ENCODE measurements at places on chromosomes 7 and 10.

DNA sequence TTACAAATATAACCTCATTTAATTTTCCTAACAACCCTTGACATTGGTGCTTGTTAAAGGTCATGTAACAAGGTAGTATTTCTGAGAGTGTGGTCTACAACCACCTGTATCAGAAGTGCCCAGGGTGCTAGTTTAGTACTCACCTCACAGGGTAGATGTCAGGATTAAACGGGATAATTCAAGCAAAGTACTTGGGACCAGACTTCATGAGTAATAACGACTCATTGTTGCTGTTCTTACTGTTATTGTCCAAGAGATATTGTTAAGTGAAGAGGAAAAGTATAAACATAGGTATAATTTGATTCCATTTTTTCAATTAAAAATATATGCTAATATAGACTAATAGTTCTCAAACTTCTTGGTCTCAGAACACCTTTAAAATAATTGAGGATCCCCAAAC, 179.3 kb downstream of the WNT2 start:
- no peak for DNase-seq

DNA sequence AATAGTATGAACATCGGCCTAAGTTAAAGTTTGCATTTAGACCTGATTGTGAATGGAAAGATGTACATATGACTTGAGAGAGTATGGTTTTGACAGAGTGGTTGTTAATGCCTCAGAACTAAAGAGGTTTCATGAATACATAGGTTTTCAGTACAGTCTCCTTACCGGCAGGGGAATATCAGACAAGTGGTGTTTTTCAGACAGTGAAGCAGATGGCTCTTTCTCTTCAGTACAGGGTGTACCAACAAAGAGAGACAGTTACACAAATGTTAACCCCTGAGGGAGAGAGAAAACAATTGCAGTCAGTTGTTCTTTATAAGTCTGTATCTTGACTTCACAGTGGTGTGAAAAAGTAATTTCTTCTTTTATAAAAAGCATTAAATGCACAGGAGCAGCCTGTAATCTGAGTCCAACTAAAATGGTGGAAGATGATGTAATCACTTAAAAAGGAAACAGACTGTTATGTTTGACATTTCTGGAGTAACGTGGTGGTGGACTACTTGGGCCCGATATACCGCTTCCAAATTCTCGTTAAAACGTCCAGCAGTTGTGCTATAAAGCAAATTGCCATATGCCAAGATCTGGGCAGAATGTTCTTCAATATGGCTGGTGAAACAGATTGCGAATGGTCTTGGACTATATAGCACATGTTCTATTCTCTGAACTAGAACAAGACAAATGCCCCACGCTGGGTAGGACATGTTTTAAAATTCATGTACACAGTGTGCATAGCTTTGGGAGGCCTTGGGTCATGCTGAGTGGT, 69.2 kb downstream of the SDK1 start:
- no peak for DNase-seq

DNA sequence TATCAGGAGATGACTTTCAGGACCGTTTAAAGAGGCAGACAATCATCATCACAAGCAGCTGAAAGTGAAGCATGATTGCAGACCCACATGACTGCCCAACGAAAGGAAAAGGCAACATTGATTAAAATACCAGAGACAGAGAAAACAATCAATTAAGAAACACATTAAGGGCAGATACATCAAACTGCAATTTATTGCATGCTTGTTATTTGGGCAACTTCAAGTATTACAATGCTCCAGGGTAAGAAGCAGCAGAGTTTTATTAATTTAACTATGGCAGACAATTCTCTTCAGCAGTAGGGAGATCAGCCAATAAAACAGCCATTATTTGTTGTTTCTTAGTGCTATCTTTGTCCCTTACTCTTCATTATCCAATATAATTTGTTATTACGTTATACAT, 367.7 kb upstream of the HPS1 start:
- DNase-seq, result no peak

DNA sequence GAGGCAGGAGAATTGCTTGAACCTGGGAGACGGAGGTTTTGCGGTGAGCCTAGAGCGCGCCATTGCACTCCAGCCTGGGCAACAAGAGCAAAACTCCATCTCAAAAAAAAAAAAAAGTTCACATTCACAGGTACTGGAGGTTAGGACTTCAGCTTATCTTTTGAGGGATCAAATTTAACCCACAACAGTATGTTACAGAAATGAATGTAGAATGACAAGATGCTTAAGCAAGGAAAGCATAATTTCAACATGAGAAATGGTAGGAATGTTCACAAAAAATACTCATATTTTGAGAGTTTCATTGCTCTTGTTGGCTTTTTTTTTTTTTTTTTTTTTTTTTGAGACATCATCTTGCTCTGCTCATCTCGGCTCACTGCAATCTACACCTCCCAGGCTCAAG, 1.9 kb upstream of the HERC4 start:
- no peak for DNase-seq

DNA sequence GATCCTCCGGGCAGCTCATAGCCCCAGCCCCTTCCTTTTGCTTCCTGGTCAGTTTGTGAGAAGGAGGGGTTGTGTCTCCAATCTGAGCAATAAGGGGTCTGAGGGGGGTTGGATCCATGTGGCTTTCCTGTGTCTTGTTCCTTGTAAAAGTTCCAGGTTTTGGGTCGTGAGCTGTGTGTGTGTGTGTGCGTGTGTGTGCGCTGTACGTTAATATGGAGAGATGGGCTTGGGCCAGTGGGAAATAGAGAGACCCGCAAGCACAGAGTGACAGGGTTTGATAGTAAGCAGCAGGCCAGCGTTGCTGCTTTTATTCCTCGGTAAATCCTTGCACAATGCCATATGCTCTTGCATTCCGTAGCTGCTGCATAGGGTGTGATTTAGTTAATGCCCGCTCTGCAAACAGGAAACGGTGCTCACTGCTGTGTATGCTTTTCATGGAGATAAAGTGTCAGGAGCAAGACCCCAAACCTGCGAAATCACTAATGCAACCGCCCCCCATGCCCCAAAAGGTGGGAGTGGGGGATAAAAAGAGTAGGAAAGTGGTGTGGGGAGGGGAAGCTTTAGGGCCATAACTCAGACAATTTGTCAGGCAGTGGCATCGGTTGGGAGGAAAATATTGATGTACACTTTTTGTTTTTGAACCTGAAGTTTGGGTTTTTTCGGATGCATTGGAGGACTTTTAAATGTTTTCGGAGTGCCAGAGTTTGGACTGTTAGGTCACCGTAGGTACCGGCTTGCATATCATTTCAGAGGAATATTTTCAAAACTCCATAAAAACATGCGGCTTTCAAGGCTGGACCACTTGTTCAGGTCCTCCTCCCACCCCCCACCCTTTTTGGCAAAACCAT, 108.7 kb downstream of the TCF7L2 start:
- no peak for DNase-seq

DNA sequence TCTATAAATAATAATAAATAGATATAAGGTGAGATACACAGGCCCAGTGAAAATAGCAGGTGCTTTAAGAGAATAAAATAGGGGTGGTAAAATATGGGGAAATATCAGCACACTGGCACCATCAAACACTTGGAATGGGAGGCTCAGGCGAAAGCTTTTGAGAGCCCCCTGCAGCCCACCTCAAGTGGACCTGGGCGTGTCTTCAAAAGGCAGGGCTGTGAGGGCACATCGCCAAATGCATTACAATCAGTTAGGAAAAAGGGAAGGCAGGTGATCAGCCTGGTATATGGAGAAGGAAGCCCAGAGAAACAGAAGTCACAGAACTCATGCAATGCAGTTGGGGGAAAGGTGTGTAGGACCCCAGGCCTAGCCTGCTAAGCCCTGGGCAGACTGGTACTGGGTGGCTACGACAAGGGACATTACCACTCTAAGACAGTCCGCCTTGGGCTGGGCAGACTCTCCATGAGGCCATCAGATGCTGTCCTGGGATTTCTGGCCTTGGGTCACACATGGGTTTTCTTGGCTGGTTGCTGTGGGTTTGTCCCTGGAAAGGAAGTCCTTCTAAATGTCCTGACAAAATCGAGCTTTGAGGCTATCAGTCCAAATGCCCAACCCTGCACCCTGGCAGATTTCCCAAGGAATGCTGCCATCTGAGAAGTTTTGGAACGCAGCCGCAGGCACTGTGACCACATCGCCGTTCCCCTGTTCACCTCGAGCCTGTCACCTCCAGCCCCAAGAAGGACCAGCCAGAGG, 330.6 kb downstream of the GRID1 start:
- no peak for DNase-seq

- no peak for DNase-seq
These were observed 109.3 kb downstream of the SLC25A40 start for GRCh38 chr7:87766827-87767226.

DNA sequence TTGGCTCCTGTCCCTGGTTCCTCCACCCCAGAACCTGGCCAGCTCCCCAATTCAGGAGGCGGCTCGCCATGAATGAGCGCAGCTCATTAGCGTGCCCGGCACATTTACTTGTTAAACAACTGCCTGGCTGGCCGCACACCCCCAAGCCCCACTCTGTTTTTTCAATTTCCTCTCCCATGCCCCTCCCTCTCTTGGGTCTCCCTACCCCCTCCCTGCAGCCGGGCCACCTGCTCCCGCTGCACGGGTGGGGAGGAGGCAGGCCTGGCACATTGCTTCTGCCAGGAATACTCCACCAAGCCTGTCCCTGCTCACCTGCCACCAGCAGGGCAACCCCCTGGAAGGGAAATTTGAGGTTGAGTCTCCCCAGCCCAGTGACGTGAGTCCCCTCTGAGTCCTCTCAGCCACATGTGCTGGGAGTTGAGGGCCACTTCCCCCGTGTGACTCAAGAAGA, 2.5 kb upstream of the SLIT1 start:
- DNase-seq, result no peak

DNA sequence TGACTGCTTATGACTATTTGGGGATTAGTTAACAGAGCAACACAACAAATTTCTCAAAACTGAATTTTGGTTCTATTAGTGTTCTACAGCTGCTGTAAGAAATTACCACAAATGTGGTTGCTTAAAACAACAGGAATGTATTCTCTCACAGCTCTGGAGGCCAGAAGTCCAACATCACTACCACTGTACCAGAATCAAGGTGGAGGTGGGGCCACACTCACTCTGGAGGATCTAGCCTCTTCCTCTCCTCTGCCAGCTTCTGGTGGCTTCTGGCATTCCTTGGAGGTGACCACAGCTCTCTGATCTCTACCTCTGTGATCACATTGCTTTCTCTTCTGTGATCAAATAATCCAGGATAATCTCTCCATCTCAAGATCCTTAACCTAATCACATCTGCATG, 194.7 kb upstream of the BMPER start:
- DNase-seq, result no peak

DNA sequence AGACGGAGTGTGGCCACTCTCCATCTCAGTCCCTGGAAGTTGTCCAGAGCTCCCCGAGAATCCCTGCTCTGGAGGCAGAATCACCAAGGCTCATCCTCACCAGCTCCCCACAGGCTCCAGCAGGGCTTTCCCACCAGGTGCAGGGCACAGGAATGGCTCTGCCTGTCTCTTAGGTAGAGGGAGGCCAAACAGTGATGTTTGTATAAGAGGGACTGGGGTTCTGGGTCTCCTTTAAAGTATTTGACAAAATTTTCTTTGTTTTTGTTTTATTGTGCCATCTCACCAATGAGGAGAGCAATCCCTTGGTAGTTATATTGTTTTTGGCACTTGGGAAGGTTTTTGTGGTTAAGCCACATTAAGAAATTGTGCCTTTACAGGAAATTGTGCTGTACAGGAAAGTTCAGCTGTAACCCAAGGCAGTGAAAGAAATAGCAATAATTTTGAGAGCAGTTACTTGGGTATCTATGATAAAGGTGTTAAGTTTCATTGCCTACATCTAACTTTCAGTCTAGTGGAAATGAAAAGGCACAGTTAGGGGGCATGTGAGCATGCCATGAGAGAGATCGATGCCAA, 219.3 kb upstream of the PRSS58 start:
- DNase-seq, result no peak

- no peak for DNase-seq
These were observed 473.5 kb upstream of the FOXK1 start for GRCh38 chr7:4208586-4208985.

DNA sequence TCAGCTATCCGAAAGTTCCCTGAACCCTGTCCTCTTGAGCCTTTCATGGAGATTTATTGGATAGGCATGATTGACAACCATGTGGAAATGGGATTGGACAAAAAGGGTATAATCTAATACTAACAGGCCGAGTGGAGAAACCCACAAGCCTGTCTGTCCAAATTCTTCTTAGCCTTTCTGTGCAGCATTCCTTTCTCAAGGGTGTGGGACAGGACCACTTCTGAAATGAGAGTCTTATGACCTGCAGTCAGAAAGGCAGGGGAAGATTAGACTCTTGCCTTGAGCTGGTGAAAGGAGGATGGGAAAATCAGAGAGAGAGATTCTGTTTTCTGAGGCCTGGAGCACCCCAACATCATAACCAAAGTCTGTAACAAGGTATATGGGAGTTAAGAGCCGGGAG, 85.5 kb downstream of the MAPK8 start:
- no peak for DNase-seq

DNA sequence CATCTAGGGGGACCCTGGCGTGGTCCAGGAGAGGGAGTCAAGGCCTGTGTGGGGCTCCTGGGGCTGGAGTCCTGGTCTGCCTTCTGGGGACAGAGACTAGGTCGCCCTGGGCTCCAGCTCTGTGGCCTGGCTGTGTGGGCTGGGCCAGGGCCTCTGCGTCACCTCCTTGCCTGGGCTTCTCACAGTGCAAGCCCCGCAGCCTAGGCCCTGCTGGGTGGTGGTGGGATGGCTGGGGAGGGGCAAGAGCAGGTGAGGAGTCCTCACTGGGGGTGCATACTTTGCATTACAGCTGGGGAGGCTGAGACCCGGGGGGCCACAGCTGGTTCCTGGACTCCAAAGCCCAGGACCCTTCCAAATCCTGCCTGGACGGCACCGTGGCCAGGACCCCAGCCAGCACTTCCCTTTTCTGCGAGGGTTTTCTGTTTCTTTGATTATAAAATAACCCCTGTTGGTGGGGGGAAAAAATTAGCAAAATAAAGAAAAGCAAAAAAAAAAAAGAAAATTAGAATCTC, 23.5 kb downstream of the PWWP2B start:
- DNase-seq, result no peak

GRCh38 chr10:17871036-17871435, 61.9 kb downstream of the MRC1 start:
- DNase-seq, result no peak

- no peak for DNase-seq
These were observed 98.7 kb downstream of the ITIH5 start for GRCh38 chr10:7567911-7568620.

DNA sequence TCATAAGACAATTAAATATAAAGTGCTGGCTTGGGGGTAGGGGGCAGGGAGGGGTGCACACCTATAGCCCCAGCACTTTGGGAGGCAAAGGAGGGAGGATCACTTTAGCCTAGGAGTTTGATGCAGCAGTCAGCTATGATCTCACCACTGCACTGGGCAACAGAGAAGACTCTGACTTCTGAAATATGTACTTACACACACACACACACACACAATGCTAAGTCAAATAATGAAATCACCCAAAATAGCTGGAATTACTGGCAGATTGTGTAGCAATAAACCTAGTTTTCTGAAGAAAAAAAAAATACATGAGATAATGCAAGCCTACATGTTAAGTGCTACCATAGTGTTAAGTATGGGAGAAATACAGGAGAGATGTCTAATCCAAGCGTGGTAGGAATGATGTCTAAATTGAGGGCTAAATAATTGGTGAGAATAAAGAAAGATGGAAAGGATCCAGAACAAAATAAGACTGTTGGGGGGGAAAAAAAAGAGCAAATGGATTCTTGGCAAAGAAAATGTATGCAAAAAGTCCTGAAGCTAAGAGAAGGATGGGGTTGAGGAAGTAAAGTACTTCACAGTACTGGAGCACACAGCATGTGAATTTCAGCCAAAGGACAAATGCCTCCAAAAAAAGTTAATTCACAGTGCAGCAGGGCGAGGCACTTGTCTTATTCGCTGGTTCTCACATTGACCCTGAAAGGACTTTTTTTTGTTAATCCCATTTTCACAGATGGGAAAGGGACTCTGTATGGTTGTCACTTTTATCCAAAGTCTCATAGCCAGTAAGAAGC, 73.9 kb downstream of the IGF2BP3 start:
- DNase-seq, result no peak

All from activated CD4-positive, alpha-beta T cell treated with anti-CD3 and anti-CD28 coated beads, Interleukin-2, amount 50 U/mL, for 1 hour (primary cell).